ENCODE measurements at places on chromosomes 12 and 14.

GRCh38 chr14:42013153-42013552 is 406.5 kb downstream of the LRFN5 start:
- no peaks in the 10 kb centered on the region for H3K27me3 ChIP-seq
- no peaks in the 10 kb centered on the region for H3K4me1 ChIP-seq
- H3K27ac ChIP-seq, result no peak overlapping the region
- H3K36me3 ChIP-seq, result no peaks in the 10 kb centered on the region
- DNase-seq, result no peak

DNA sequence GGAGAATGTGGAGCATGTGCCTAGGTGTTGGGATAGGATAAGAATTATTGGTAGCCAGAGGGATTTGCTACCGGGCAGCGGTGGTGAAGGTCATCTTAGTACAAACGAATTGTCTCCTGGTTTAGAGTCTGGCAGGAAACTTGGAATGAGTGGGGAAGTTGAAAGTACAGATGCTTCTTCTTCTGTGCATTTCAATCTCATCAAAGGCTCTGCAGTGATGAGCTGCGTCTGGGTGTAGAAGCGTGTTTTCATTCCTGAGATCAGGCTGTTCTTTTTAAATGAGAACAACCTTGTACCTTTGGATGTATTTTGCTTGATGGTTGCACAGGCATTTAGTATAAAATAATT is 2.1 kb downstream of the WNK1 start:
- H3K27me3 ChIP-seq, result no peaks in the 10 kb centered on the region
- no peak overlapping the region for H3K27ac ChIP-seq
- DNase-seq, result no peak

- DNase-seq, result peak; percentile 91
- no peaks in the 10 kb centered on the region for H3K27me3 ChIP-seq
- H3K4me3 ChIP-seq, result no peak overlapping the region
- no peak overlapping the region for H3K27ac ChIP-seq
- H3K36me3 ChIP-seq, result no peaks in the 10 kb centered on the region
Observed at GRCh38 chr14:105351920-105352851, 37.6 kb downstream of the PACS2 start.

GRCh38 chr14:101217616-101218371 is 314.3 kb upstream of the RTL1 start:
- no peaks in the 10 kb centered on the region for H3K4me1 ChIP-seq
- H3K27me3 ChIP-seq, result no peaks in the 10 kb centered on the region
- H3K36me3 ChIP-seq, result no peaks in the 10 kb centered on the region
- H3K4me3 ChIP-seq, result no peak overlapping the region
- no peak overlapping the region for H3K27ac ChIP-seq

- no peak for DNase-seq
- H3K27ac ChIP-seq, result no peak overlapping the region
- no peaks in the 10 kb centered on the region for H3K27me3 ChIP-seq
- no peaks in the 10 kb centered on the region for H3K4me1 ChIP-seq
- H3K36me3 ChIP-seq, result no peaks in the 10 kb centered on the region
- no peak overlapping the region for H3K4me3 ChIP-seq
Observed at GRCh38 chr14:36723530-36723929, 61.9 kb downstream of the PAX9 start.

- no peaks in the 10 kb centered on the region for H3K4me1 ChIP-seq
- DNase-seq, result no peak
- H3K27me3 ChIP-seq, result no peaks in the 10 kb centered on the region
- no peaks in the 10 kb centered on the region for H3K36me3 ChIP-seq
- H3K27ac ChIP-seq, result no peak overlapping the region
- no peak overlapping the region for H3K4me3 ChIP-seq
Observed at GRCh38 chr14:52150162-52150561, 81.3 kb upstream of the NID2 start.
